ENCODE measurements at places on chromosomes 7 and 10.

DNA sequence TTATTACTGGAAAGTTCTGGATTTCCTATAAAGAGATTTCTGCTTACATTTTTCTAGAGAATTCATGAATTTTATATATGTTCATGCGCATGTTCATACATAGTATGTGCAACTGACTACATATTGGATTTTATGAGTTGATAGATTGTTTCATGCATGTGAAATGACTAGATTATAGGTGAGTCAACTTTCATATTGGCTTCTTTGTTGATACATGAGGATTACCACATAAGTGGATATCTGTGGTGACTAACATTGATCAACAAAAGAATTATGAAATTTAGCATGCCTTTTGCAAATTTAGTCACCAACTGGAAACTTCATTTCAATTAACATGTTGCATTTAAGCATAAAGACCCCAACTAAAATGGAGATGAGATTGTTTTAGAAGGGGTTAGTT is 99.0 kb downstream of the GNAT3 start:
- no peak for DNase-seq

GRCh38 chr7:151608031-151608551 is 88.4 kb upstream of the RHEB start:
- DNase-seq, result no peak

- DNase-seq, result no peak
These were observed 28.7 kb downstream of the ST8SIA6 start for GRCh38 chr10:17425584-17426262.

- DNase-seq, result no peak
These were observed 104.7 kb downstream of the SEPTIN7 start for GRCh38 chr7:35905555-35905954.

GRCh38 chr7:65247491-65247890 is 126.2 kb upstream of the ZNF92 start:
- no peak for DNase-seq

DNA sequence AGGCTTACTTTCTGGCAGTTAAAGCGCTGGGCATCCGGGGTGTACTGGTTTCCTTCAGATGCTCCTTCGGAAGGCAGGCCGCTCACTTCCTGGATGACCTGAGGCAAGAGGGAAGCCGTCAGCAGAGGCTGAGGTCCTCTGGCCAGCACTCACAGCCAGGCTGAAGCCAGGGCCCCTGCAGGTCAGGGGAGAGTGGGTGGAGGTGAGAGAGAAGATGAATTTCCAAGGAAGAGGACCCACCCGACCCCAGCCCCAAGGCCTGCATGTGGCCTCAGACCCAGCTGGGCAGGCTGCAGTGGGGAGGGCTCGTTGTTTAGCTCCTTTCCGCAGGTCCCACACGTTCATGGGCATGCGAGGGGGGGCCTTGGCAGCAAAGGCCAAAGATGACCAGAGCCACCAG is 71.3 kb downstream of the VWA2 start:
- no peak for DNase-seq

GRCh38 chr10:114925587-114926586 is 12.1 kb upstream of the TRUB1 start:
- no peak for DNase-seq

- no peak for DNase-seq
These were observed 819 bp downstream of the TMED4 start for GRCh38 chr7:44580945-44581878.

- DNase-seq, result no peak
These were observed 34.3 kb upstream of the PTF1A start for GRCh38 chr10:23157691-23158369.

GRCh38 chr7:150856303-150857275 is 4.3 kb downstream of the AOC1 start:
- no peak for DNase-seq

GRCh38 chr7:127417346-127417745 is 24.8 kb upstream of the ZNF800 start:
- DNase-seq, result no peak

DNA sequence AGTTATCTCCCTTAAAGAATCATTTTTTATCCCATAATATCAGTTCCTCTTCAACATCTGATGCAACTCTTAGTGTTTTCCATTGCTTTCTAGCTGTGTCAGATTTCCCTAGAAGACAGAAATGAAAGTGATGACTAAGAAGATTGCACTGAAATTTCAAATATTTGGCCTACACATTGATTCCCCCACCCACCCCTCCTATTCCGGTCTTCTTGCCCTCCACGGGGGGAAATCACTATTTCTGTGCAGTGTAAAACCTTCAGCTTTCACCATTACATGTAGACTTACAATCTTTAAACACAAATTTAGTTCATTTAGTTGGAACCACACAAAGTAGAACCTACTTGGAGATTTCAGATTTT is 63.7 kb upstream of the IL6 start:
- no peak for DNase-seq

- DNase-seq, result peak; percentile 85
These were observed 3.9 kb downstream of the NFKB2 start for GRCh38 chr10:102399217-102400021.

DNA sequence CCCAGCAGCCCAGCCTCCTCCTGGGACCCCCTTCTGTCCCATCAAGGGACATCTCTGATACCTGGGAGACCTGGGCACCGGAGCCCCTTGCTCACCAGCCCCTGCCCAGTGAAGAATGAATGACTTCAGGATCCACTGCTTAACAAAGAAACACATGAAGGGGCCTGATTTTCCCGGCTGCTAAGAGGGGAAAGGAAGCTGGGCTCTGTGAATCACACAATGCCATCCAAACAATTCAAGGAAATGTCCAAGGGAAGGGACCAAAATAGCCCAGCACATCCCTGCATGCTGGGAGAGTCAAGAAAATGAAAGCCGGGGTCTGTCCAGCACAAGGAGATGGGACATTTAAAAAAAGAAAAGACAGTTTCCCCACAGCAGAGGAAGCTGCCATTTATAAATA is 128.7 kb upstream of the JCAD start:
- DNase-seq, result no peak

DNA sequence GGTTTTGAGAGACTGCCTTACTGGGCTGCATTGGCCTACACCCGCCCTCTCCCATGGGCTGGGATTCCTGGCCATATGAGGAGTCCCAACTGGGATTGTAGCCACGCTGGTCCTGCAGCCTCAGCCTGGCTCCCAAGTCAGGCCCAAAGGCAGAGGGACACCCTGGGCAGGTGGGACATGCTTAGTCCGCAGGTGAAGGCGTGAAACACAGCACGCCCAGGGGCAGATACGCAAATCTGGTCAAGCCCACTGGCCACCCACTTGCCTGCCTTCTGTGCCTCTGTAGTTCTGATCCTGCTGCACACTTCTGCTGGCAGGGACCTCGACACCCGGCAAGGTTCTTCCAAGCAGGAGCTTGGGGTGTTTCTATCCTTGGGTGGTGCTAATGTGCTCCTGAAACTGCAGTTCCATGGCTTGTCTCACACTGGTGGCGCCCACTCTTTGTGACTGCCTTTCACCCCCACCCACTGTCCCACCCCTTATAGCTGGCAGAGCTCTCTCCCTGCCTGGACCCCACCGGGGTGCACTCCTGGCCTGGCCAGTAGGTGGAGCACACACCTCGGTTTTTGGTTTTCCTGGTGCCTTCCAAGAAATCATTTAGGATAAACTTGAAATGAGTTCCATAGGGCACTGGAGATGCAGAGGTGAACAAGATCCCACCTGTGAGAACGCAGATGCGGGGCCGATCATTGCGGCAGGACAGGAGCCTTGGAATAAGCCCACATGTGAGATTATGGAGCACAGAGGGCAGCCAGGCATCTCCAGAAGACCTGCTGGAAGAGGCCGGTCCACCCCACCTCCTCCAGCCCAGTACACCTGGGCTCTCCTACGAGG is 47.9 kb downstream of the MKI67 start:
- DNase-seq, result no peak

DNA sequence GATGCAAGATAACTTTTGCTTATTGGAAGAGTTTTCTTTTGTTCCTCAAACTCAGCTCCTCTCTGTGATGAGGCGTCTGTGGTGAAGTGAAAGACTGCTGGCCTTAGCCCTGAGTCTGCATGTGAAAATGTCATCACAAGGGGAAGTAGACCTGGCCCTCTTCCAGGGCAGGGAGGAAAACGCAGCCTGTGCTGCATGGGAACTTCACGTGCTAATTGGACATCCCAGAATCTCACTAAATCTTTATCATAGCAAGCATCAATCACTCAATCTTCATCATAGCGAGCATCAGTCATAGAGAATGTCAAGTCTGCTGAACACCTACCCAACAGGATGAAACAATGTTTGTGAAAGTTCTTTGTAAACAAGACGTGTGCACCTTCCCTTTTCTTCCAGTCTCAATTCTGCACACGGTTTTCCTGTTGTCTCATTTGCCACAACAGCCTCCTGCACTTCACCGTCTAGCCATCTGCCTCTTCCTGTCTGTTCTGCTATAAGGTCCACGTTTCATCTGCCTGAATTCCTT is 314.6 kb downstream of the FRMD4A start:
- DNase-seq, result no peak

GRCh38 chr10:113301342-113301984 is 251.4 kb upstream of the HABP2 start:
- DNase-seq, result no peak

- no peak for DNase-seq
These were observed 94.5 kb downstream of the MMRN2 start for GRCh38 chr10:86862786-86863483.

DNA sequence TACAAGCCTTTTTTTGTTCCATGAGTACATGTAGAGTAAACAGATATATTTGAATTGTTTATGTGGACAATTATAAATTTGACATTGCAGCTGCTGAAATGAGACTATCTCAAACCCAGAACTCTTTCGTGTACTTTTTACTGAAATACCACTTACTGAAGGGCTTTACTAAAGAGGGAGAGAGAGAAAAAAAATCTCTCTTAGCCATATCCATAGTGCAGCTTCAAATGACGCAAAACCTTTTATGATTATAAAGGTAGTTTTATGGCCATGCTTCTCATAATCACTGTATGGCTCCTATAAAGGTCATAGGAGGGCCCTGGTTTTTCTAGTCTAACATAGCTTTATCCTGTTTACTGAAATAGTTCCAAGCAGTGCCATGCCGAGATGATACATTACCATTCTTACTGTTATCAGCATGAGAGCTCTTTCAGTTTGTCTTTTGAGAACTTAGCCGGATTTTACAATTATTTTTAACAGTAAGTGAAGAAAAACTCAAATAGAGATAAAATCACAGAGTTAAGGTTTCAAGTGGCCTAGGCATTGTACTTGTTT is 35.1 kb downstream of the KCND2 start:
- DNase-seq, result no peak

DNA sequence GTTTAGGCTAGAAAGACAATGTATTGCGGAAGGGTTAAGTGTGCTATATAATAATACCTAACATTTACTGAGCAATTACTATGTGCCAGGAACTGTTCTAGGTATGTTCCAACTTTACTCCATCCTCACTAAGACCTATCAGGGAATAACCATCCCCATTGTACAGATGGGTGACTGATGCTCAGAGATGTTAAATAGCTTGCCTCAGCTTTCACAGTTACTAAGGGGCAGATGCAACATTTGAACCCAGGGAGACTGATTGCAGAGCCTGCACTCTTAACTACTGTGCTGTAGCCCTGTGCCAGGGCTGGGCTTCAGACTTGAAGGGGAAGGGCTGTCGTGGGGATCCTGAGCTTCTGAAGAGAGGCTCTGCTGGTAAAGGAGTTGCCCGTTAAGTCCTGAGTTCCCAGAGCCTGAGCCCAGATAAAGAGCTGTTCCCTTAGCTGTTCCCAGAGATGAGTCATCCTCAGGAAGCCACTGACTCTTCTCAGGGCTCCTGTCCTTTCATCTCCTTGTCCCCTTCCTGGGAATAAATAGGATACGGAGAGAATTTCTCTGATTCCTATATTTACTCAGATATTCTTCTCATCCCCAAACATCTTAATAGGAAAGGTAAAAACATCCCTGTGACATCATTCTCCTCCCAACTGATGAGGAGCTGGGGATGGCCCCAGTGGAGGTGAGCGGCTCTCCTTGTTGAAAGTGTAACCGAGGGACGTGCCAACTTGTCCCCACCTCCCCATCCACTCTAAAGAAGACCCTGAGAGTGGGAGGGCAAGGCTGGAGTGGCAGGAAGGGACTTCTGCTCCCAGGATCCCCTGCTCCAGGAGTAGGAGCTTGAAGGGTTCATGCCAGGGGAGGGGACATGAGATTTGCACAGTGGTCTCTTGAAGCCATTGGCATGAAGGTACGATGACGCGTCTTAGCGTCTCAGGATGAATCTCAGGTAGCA is 28.0 kb upstream of the HABP2 start:
- DNase-seq, result no peak

- DNase-seq, result no peak
These were observed 94.1 kb downstream of the LRRC4 start for GRCh38 chr7:127937066-127937680.

GRCh38 chr7:98735801-98736200 is 118.7 kb downstream of the NPTX2 start:
- no peak for DNase-seq

GRCh38 chr10:45404087-45404769 is 30.2 kb downstream of the ALOX5 start:
- DNase-seq, result no peak

- no peak for DNase-seq
These were observed 19.4 kb downstream of the OGDH start for GRCh38 chr7:44625526-44626471.

DNA sequence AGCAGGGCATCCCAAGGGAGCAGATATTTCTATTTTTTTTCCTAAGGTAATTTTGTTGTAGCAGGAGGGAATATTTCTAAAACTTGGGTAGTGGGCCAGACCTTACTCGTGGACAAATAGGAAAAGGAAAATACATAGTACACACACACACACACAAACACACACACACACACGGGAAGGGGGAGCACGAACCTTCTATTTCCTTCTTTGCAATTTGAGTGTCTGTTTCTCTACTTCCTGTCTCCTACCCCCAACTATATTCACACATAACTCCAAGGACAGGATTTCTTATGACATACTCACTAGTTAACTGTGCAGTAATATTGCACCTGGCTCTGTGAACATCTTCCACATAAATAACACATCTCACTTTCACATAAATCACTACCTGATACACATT is 4.4 kb downstream of the LDB1 start:
- no peak for DNase-seq

GRCh38 chr7:134690614-134691504 is 44.2 kb downstream of the BPGM start:
- DNase-seq, result no peak

DNA sequence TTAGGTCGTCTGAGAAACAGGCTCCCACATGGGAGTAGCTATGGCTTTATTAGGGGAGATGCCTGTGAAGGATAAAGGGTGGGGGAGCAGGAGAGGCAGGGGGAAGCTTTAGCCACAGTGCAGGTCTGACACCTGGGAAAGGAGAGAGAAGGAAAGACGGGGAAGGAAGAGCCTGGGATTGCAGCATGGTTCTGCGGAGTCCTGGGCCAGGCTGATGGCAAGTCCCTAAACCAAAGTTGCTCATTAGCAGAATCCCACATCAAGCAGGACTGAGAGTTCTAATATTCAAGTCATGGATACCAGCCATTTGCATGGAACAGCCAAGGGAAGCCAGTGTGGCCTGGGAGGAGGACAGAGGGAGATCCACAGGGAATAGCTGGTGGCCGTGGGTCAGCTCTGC is 414.8 kb downstream of the RPS24 start:
- no peak for DNase-seq

- DNase-seq, result no peak
These were observed 6.4 kb downstream of the NFKB2 start for GRCh38 chr10:102401735-102402511.

- DNase-seq, result peak; percentile 54
These were observed 77.5 kb upstream of the CACUL1 start for GRCh38 chr10:118832241-118832651.

All from prostate gland (tissue), 2 donors.